Mesenteric fat pad (tissue), 1 donor: ENCODE measurements at places on chromosomes 2 and 18. TPM values are rescaled to one million over a fixed set of nuclear protein-coding genes. Genes with fewer than 3 reads are reported as not detected.

GRCh38 chr2:106187273-106187891 is 6.7 kb downstream of the UXS1 start:
- no peak for DNase-seq

GRCh38 chr2:168348076-168348475 is 100.7 kb upstream of the STK39 start:
- no peak for DNase-seq

DNA sequence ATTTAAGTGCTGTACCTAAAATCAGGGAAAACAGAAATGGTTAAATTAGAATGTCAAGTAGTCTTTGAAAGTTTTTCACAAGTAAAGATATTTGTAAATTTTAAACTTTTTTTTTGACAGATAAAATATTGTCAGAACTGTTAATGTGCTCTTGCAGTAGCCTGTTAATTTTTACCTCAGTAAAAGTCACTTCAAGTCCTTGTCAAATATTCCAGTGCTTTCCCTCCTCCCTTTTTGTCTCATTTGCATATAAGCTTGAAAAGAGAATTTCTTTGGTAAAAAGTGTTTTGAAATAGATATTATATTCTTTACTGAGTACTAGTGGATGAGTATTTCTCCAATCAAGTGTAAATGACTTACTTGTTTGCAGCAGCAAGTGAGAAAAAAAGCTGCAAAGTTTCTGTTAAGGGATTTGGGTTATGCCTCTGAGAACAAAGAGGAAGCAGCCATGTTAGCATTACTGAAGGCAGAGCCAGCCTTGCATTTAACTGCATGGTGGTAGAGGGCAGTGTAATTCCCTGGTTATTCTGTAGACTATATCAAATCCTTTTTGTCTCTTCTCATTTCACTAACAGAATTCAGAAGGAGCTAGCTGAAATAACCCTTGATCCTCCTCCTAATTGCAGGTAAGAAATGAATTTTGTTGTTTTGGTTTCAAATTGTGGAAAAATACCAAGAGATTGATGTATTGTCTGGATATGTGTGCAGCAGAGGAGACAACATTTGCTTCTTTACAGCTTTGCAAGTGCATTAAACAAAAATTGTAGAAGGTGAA is 3.2 kb downstream of the UBE2E3 start:
- DNase-seq, result no peak

- peak; percentile 82 for DNase-seq
Observed at GRCh38 chr2:26184121-26184520, 11.2 kb downstream of the GAREM2 start.

DNA sequence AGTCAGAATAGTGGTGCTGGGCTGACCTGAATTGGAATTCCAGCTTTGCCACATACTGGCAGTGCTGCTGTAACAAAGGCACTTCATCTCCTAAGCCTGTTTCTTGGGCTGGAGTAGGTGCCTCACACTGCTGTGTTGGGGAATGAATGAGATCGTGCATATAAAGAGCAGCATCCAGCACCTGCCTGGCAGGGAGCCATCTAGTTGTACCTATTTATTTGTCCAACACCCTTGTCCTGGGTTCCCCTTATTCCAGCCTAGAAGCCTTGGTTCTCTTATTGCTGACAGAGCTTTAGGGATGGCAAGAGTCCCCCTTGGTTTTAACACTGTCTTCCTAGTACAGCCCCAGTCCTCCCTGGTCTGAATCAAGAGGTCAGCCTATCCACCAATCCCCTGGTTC is 275.3 kb upstream of the RAB12 start:
- DNase-seq, result no peak

- no peak for DNase-seq
Observed at GRCh38 chr2:205461169-205461568, 221.1 kb upstream of the NRP2 start.

- DNase-seq, result no peak
Observed at GRCh38 chr18:56716692-56717146, 65.6 kb downstream of the WDR7 start.

CDKL4 gene
- total RNA-seq, result 0.96 TPM

- no peak for DNase-seq
Observed at GRCh38 chr2:10810202-10811161, 2.1 kb downstream of the PDIA6 start.

CXCR4 gene
- total RNA-seq, result 13.2 TPM

DNA sequence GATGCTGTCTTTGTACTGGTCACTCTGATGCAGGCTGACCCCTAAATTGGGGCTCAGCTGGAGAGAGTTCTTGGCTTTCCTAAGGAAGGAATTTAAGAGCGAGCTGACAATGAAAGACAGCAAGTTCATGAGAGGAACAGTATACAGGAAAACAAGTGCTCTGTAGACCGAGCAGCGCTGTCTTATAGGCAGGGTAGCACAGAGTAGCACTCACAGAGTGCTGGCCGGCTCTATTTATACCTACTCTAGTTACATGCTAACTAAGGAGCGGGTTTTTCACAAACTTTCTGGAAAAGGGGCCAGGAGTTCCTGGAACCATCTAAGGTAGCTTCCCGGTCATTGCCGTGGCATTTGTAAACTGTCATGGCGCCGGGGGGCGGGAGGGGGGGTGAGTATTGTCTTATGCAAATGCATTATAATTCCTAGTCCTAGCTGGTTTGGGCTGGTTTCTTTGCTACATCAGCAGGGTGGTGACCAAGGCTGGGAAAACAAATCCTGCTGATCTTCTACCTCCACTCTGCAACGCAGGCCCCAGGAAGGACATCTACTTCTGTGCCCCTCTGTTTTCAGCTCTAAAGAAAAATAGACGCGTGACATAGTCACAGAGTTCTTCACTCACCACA is 31.6 kb upstream of the MAP3K20 start:
- no peak for DNase-seq

ACADL gene
- 10.9 TPM for total RNA-seq

EVA1A gene
- 0.71 TPM for total RNA-seq

RAPH1 gene
- 79.6 TPM for total RNA-seq

GRCh38 chr2:104678181-104678580 is 175.7 kb upstream of the POU3F3 start:
- DNase-seq, result no peak

DNA sequence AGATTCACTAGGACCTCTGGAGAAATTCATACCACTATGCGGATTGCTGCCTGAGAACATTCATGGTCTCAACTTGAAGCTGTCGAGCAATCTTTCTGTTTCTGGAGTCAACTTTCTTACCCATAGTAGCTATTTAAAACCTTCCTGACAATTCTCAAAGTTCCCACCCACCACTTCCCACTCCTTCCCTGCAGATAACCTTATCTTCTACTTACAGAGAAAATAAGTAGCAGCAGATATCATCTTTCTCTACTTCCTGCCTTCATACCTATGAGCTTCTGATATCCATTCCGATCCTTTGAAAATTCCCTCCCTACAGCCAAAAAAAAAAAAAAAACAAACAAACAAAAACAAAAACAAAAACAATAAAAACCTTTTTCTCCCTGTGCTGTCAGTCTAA is 81.2 kb upstream of the CYRIA start:
- no peak for DNase-seq

ATP6V1B1 gene
- 2.4 TPM for total RNA-seq

IL1RN gene
- total RNA-seq, result 8.9 TPM

DNA sequence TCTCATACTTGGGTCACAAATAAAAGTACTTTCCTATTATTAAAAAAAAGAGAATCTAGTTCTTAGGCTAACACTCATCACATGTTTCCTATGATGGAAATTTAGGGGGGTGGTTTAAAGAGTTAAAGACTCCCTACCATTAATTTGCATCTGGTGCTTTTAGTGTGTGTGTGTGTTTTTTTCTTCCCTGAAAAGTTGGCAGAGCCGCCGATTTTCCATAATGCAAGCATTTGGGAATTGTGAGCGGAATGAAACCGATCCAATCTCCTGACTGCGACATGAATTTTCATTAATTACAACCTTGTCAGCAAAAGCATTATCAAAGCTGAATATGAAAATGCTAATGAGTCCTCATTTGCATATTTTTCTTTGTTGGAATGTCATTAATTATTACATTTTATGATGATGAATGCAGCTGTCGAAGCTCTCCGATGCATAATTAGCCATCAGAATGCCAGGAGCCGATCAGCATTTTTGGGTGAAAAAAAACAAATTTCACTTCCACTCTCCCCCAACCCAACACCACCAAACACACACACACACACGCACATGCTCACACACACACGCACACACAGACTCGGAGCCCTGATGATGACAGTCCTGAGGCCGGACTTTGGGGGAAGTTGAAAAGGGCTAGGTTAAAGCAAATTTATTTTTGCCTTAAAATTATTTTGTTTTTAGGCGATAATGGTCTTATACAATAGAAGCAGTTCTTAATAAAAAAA is 165.4 kb downstream of the TCF4 start:
- no peak for DNase-seq

GRCh38 chr2:24906466-24906865 is 13.6 kb downstream of the ADCY3 start:
- DNase-seq, result no peak

DNA sequence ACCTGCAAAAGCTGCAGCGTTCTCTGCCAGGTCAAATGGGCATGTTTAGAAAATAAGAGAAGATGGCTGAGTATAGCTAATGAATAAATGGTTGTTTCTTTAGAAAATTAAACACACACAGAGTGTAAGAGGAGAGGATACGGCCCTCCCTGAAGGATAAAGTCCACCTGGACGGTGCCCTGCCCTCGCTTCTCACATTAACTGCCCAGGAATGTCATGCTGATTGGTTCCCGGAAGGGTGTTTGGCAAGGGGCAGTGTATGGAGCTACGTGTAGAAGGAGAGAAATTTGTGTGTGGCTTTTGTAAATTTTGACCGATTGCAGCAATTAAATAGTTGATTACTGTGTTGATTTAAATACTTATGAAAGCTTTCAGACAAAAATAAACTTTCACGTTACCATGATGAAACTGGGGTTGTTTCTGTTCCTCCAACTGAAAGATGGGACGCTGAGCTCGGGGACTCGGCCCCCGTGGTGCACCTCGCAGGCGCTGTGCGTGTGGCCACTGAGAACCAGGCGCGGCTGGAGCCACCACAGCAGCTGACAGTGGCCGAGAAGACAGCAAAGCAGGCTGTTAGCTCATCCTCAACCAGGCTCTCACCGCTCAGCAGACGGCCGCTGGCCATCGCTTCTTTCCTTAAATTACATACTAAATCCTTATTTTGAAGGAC is 22.7 kb downstream of the MPPE1 start:
- peak; percentile 73 for DNase-seq

- DNase-seq, result no peak
Observed at GRCh38 chr2:160293391-160294091, 93.5 kb upstream of the ITGB6 start.

DNA sequence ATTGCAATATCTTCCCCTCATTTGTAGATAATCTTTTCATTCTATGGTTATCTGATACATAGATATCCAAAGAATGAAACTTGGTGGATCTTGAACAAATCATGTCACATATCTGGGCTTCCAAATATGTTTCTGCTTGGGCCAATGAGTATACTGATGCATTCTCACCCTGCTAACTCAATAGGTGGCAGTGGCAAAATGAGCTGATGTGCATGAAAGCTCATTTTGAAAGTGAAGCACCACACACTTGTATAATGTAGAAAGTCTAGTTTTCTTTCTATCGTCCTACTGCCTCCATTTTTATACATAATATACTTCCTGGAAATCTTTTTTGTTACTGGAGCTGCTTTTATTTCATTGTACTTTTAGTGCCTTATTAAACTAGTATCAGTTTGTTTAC is 208.2 kb downstream of the PRKCE start:
- DNase-seq, result no peak

CHCHD5 gene
- total RNA-seq, result 21.0 TPM

SP140 gene
- total RNA-seq, result 2.6 TPM

DNA sequence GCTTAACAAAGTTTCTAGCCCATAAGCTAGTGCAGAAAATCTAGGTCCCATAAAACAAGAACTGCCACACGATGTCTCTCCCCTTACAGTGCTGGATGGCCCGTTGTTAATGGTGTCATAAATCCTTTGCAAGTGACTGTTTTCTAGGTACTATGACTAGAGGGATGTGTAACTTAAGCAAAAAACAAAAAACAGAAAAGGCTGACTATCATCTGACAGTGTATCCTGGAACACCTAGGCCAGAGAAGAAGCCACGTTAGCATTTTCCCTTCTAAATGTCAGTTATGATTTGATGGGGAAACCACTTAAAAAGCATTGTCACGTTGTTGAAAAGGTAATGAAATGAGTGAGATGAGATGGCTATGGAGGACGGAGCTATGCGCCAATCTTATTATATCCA is 2.4 kb downstream of the CASP8 start:
- no peak for DNase-seq

GRCh38 chr2:84459018-84459943 is at the start of gene SUCLG1:
SUCLG1 (minus strand) TSS chr2:84459280; CDS start chr2:84459269, 11 bp downstream.
- peak; percentile 94 for DNase-seq

CERKL gene
- not detected for total RNA-seq

- no peak for DNase-seq
Observed at GRCh38 chr2:183148955-183149354, 24.7 kb downstream of the NUP35 start.

DNA sequence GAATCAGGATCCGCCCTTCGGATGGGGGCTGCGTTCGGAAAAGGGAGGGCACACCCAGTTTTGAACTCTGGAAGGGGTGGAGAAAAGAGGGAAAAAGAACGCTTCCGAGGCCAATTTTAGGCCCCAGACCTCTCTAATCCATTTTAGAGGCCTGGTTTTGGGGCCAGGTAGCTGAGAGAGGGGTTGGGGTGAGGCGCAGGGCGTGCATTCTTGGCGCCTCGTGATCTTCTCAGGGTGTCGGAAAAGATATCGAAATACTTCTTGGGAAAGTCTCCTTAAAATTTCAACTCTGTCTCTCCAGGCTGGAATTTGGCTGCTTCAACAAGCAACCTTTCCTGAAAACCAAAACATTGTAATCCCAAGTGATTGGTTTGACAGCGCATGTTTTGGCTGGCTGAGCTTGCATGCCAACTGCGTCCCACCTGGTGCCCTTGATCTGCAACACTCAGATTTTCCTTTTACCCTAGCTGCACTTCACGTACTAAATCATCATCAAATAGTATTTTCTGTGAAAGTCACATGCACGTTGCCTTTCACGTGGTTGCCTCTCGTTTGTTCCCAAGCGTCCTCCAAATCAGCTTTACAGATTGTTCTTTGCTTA is 864 bp upstream of the XPO1 start:
- no peak for DNase-seq

- no peak for DNase-seq
Observed at GRCh38 chr18:5601188-5601624, 57.4 kb upstream of the EPB41L3 start.

DNA sequence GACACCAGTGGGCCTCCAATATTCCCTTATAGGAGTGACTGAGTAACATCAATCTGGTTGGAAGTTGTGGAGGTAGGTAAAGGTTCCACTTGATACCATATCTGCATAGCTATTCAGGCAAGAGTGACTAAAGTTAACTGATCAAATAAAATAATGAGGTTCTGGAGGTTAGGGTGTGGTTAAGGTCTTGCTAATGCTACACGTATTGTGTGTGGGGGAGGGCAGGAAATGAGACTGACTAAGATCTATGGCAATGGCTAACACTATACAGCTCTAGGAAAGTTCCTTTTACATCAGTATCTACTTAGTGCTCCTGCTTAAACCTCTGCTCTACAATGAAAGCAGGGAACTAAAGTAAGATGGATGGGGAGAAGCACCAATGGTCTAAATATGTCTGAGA is 149.1 kb upstream of the MGAT5 start:
- no peak for DNase-seq

GRCh38 chr2:1972422-1972821 is 228.1 kb upstream of the PXDN start:
- no peak for DNase-seq

SLC8A1 gene
- total RNA-seq, result 18.5 TPM
